A549 treated with RU486 at 1 μM for 4 hours (cell line): ENCODE measurements at places on chromosomes 3 and 15. TPM values are rescaled to one million over a fixed set of nuclear protein-coding genes. Genes with fewer than 3 reads are reported as not detected.

Gene TMEM43
- 63.9 to 82.9 TPM (median 79.2 TPM) in 5 replicates for total RNA-seq

Gene ARRDC4
- total RNA-seq: 0.17 to 0.34 TPM (median 0.23 TPM) in 5 replicates

Gene SLC12A1
- not detected in 5 replicates for total RNA-seq

Gene GOLGA6A
- total RNA-seq: 0.07 to 0.13 TPM (median 0.08 TPM) in 4 of 5 replicates, not detected in the other

Gene MYLK
- total RNA-seq: 12.0 to 19.4 TPM (median 15.0 TPM) in 5 replicates

Gene SLC51A
- not detected in 5 replicates for total RNA-seq

Gene P2RY12
- not detected in 5 replicates for total RNA-seq

Gene EFHB
- total RNA-seq: 0.29 to 1.2 TPM (median 0.51 TPM) in 5 replicates

Gene VGLL3
- 2.4 to 8.8 TPM (median 7.3 TPM) in 5 replicates for total RNA-seq

Gene FGF7
- not detected in 5 replicates for total RNA-seq

Gene PHLDB2
- total RNA-seq: 13.4 to 25.9 TPM (median 25.2 TPM) in 5 replicates

Gene TEX55
- total RNA-seq: not detected in 5 replicates

Gene NEK10
- 0.65 to 1.2 TPM (median 1.1 TPM) in 5 replicates for total RNA-seq

Gene FBXO40
- total RNA-seq: not detected in 5 replicates

Gene ITGB5
- 378 to 458 TPM (median 414 TPM) in 5 replicates for total RNA-seq

Gene CHRNB4
- 0.67 to 1.5 TPM (median 0.77 TPM) in 5 replicates for total RNA-seq

Gene COL6A6
- not detected in 5 replicates for total RNA-seq

Gene FSD2
- not detected in 5 replicates for total RNA-seq

Gene HRG
- not detected in 5 replicates for total RNA-seq

Gene POPDC2
- 0.11 to 1.3 TPM (median 0.24 TPM) in 5 replicates for total RNA-seq

Gene SERINC4
- 0.09 to 0.21 TPM (median 0.12 TPM) in 5 replicates for total RNA-seq

Gene FSTL1
- total RNA-seq: 51.7 to 85.9 TPM (median 66.1 TPM) in 5 replicates

Gene GP9
- not detected in 5 replicates for total RNA-seq

Gene C3orf38
- total RNA-seq: 12.7 to 23.0 TPM (median 17.5 TPM) in 5 replicates

Gene SPINK8
- not detected in 5 replicates for total RNA-seq

Gene NR2E3
- total RNA-seq: 0.14 to 0.29 TPM (median 0.19 TPM) in 4 of 5 replicates, not detected in the other

Gene SMAD6
- 19.1 to 27.1 TPM (median 25.4 TPM) in 5 replicates for total RNA-seq

Gene PRSS50
- not detected in 5 replicates for total RNA-seq

Gene PLA2G4D
- total RNA-seq: not detected in 5 replicates

Gene LMAN1L
- total RNA-seq: not detected in 5 replicates

Gene DNAJA4
- 0.05 to 0.11 TPM in 2 of 5 replicates, not detected in the others for total RNA-seq

Gene GP5
- 0.03 TPM in 1 of 5 replicates, not detected in the others for total RNA-seq

Gene MAP6D1
- total RNA-seq: 5.7 to 7.2 TPM (median 6.7 TPM) in 5 replicates

Gene SPSB4
- total RNA-seq: 0.08 to 0.26 TPM (median 0.12 TPM) in 5 replicates

Gene SLCO2A1
- 0.06 to 0.10 TPM in 2 of 5 replicates, not detected in the others for total RNA-seq

Gene CHRNA7
- total RNA-seq: 3.0 to 4.6 TPM (median 4.1 TPM) in 5 replicates

Gene SCN11A
- not detected in 5 replicates for total RNA-seq

Gene CCDC13
- total RNA-seq: 0.48 to 1.1 TPM (median 0.58 TPM) in 5 replicates

Gene CPLX3
- total RNA-seq: not detected in 5 replicates

Gene SLC7A14
- not detected in 5 replicates for total RNA-seq

Gene SNX22
- 0.43 to 0.77 TPM (median 0.64 TPM) in 5 replicates for total RNA-seq

Gene RFT1
- total RNA-seq: 18.3 to 28.2 TPM (median 26.4 TPM) in 5 replicates

Gene USP50
- not detected in 5 replicates for total RNA-seq
